ENCODE measurements at places on chromosomes 16 and 17.
A peak's percentile ranks its signal among the peaks of the same experiment; 100 is the strongest.

GRCh38 chr16:27476240-27476639 lies 73.5 kb downstream of the GTF3C1 start:
- DNase-seq: no peak

GRCh38 chr17:81294512-81295030 lies 536 bp downstream of the SLC38A10 start:
- no peak for DNase-seq

- no peak for DNase-seq
These were observed 32.4 kb downstream of the COTL1 start for GRCh38 chr16:84585467-84585866.

DNA sequence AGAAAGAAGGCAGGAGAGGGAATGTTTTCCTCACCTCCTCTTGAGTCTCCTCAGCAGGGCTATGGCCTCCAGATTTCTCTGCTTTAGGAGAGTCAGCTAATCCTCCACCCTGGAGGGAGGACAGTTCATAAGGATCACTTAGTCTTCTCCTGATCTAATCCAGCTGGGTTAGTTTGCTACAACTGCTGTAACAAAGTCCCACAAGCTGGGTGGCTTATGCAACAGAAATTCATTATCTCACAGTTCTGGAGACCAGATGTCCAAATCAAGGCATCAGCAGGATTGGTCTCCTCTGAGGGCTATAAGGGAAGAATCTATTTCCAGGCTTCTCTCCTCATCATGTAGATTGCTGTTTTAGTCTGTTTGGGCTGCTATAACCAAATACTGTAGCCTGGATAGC lies 40.6 kb upstream of the XYLT1 start:
- DNase-seq: no peak

DNA sequence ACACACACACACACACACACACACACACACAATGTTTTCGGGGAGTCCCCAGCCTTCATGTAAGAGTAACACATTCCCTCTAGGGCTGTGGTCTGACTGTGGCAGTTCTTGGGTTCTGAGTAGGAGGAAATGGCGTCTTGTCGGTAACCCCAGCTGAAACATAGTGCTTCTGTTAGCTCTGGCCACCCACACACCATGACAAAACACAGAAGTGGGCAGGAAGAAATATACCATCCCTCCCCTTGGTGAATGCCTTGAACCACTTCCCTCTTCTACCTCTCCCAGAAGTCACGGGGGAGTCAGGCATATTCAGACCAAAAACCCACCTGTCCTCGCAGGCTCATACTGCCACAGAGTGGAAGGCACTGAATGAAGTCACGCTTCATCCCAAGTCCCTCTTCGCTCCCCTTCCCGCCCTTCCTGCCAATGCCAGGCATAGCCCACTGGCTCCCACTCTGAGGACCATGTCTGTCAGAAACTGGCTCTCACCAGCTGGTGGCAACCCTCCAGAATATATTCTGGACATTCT lies 11.5 kb downstream of the SLC35B1 start:
- no peak for DNase-seq

DNA sequence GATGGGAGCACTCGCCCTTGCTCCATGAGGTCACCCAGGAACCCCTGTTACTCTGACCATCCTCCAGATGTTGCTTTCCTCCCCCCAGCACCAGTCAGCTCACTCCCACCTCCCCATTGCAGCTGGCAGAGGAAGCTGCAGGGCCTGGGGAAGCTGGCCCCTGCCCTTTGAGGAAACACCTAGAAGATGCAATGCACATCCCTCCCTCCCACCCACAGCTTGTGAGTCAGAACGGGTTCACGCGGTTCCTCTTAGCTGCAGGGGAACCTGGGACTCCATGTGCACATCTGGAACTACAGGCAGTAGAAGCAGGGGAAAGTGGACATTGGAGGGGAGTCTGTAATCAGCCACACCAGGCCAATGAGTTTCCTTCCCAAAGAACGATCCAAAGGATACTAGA lies 96.9 kb downstream of the KATNIP start:
- DNase-seq: no peak

DNA sequence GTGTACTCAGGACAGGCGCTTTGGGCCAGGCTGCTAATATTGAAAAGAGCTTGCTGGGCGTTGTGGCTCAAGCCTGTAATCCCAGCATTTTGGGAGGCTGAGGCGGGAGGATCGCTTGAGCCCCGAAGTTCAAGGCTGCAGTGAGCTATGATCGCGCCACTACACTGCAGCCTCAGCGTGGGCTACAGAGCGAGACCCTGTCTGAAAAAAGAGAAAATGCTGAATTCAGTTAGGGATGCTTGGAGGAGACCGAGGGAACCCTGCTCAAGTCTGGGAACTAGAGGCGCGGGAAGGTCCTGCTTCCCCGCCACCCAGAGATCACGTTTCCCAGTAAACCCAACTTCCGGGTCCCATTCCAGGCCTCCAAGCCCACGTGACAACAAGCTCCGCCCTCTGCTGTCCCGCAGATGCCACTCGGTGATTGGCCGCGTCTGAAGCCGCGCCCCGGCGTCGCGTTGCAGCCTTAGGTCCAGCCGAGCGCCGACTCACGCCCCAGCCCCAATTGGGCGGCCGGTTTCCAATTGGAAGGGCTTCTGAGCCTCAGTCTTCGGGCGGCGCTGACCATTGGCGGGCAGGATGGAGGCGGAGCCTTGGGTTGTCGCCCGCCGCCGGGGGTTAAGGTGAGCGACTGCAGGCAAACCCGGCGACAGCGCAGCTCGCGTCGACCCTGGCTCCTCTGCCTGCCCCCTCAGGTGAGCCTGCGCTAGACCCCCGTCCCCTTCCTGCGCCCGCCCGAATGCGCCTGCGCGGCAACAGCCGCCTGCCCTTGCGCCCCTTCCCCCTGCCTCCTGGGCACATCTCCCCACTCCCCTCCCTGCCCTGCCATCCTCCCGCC lies at the start of gene PHKG2:
Gene PHKG2 (plus strand): TSS at position 627 of the 835 bp plus-strand sequence. CDS start 396 bp downstream, outside the sequence.
- DNase-seq: peak; percentile 99

DNA sequence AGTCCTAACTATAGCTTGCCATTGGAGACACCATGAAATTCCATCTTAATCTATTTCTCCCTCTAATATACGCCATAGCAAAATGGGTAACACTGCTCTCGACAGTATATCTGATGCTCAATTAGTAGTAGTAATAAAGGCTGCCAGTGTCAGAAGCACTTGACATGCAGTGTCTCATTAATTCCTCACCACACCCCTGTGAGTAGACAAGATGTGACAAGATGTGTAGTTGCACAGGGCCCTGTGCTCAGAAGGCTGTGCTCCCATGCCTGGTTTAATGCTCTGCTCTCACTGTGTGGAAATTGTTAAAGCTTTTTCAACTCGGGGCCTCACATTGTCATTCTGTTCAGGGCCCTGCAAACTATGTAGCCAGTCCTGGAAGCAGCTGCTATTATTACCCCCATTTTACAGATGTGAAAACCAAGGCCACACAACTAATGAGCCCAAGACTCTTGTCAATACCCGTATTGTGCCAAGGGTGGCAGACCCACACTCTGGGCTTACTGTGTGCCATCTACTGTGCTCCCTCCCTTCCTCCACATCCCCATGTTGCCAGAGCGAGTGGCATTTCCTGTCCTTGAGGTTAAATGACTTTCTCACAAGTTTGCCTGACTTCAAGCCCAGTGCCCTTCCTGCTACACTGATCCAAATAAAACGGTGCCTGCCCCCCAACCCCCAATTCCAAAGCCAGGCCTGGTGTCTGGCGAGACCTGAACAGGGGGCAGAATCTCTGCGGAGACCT lies 287.3 kb upstream of the CCL2 start:
- DNase-seq: no peak

- peak; percentile 79 for DNase-seq
These were observed 7.8 kb upstream of the CCL15 start for GRCh38 chr17:36008998-36009665.

- DNase-seq: no peak
These were observed 21.5 kb upstream of the CSNK2A2 start for GRCh38 chr16:58219432-58219831.

DNA sequence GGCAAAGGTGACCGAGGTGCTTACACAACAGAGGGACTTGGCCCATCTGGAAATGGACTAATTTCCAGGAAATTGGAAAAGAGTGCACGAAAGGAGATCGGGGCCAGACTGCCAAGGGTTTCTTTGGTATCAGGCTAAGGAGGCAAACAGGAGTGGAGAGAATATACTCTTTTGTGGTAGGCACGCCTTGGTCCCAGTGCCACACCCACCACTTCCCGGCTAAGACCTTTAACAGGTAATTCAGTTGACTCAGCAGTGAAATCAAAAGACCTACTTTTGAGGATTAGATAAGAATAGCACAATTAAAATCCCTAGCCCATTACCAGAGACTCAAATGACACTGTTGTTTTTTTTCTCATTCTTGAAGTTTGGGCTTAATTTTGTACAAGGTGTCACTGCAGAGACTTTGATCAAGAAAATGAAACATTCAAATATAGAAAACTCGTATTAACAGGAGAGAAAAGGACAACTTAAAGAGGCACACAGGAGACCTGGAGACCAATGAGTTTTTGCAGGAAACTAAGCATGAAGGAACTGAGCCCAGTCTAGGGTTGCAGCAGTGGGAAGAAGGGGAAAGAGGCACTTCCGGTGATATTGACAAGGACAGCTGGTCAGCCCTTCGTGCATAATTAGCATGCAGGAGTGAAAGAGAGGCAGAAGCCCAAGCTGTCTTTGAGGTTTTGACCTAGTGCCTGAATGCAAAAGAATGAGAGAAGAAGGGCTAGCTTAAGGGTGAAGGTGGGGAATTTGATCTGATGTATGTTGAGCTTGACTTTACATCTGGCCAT lies 265.5 kb upstream of the CCL2 start:
- no peak for DNase-seq

- no peak for DNase-seq
These were observed 10.3 kb upstream of the RNPS1 start for GRCh38 chr16:2278272-2278608.

DNA sequence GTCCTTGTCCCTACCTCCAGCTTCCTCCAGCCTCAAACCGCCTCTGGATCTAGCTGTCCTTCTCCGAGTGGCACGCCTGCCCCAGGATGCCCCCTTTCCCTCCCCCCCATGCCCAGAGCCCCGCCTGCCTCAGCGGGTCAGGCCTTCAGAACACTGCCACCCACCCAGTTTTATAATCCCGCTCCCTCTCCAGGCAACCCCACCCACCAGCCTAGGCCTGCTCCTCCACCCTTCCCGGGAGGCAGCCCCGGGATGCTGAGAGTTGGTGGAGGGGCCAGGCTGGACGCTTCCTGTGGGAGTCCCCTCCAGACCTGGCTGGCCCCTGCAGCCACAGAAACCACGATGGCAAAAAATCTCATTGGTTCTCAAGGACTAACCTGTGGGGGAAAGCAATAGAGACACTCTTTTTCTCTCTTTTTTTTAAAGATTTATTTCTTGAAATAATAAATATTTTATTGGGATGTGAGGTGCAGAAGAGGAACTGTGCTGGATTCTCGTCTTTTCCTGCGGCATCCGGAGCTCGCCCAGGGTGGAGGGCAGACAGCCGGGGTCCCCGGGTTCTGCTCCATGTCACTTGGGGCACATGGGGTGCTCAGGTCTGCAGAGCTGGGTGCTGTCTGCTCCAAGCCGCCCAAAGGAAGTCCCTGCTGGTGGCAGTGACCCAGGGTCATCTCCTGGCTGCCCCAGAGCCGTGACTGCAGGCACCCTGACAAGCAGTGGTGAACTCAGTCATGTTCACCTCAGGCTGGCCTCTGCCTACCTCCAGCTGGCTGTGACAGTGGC lies 81.9 kb downstream of the MGAT5B start:
- DNase-seq: no peak

- no peak for DNase-seq
These were observed 121.3 kb downstream of the MGAT5B start for GRCh38 chr17:76989519-76989918.

DNA sequence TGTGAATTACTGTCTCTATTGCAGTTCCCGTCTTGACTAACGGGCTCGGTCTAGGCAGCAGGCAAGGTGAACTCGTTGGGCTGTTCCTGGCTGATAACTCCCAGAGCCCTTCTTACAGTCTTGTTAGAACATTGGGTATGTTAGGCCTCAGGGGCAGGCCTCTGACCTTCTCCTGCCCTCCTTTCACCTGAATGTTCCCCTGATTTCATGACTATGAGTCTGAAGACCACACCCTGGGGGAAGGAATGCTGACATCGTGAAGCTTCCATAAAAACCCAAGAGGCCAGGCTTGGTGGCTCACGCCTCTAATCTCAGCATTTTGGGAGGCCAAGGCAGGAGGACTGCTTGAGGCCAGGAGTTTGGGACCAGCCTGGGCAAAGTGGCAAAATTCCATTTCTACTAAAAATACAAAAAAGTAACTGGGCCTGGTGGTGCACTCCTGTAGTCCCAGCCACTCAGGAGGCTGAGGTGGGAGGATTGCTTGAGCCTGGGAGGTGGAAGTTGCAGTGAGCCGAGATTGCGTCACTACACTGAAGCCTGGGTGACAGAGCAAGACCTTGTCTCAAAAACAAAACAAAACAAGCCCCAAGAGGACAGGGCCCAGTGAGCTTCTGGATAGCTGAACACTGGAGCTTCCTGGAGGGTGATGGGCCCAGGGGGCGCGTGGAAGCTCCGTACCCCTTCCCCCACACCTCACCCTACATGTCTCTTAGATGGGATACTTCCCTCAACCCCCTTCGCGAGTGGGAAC lies 47.8 kb upstream of the FBXO47 start:
- no peak for DNase-seq

DNA sequence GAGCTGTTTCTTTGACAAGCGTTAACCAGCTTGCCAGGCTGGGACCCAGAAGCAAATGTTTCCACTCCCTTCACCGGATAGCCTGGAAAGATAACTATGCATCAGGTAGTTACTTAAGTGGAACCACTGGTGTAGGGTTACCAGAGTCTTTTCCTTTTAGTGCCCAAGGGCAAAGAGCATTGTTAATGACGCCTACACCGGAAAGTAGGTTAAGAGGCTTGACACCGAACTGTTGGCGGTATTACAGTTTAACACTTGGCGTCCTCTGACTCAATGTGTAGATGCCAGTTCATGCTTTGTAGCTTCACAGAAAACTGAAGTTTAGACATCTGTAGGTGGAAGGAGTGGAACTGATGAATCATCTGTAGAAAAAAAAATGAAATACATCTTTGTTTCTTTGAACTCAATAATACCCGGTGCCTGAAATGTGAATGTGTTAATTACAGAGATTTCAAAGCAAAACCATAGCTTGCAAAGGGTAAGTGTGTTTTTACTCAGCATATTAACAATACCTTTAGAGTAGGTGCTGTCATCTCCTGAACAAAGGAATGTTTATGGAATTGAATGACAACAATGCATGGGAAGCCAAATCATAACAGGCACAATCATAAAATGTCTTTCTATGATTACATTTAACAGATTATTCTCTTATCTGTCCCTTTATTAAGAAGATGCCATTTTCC lies 426.7 kb upstream of the SALL1 start:
- DNase-seq: peak; percentile 74

- DNase-seq: no peak
These were observed 23.1 kb downstream of the SPACA3 start for GRCh38 chr17:33014751-33015150.

GRCh38 chr16:1770328-1771187 lies 785 bp downstream of the NME3 start:
- peak; percentile 69 for DNase-seq

- no peak for DNase-seq
These were observed 76.3 kb downstream of the USP32 start for GRCh38 chr17:60315650-60316049.

GRCh38 chr17:75639771-75640555 lies 6.7 kb downstream of the SMIM5 start:
- DNase-seq: no peak

Data from NCI-H526 (cell line).